ENCODE measurements at places on chromosomes 6 and 20.

DNA sequence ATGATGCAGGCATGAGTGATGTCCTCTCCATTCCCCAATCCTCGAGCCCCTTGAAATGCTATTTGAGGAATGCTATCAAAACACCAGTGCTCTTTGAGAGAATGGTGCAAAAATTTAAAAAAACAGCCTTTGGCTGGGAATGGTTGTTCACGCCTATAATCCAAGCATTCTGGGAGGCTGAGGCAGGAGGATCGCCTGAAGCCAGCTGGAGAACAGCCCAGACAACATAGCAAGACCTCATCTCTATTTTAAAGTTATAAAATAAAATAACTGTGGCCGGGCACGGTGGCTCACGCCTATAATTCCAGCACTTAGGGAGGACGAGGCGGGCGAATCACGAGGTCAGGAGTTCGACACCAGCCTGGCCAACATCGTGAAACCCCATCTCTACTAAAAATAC is 4.2 kb upstream of the VARS1 start:
- no peak for DNase-seq

DNA sequence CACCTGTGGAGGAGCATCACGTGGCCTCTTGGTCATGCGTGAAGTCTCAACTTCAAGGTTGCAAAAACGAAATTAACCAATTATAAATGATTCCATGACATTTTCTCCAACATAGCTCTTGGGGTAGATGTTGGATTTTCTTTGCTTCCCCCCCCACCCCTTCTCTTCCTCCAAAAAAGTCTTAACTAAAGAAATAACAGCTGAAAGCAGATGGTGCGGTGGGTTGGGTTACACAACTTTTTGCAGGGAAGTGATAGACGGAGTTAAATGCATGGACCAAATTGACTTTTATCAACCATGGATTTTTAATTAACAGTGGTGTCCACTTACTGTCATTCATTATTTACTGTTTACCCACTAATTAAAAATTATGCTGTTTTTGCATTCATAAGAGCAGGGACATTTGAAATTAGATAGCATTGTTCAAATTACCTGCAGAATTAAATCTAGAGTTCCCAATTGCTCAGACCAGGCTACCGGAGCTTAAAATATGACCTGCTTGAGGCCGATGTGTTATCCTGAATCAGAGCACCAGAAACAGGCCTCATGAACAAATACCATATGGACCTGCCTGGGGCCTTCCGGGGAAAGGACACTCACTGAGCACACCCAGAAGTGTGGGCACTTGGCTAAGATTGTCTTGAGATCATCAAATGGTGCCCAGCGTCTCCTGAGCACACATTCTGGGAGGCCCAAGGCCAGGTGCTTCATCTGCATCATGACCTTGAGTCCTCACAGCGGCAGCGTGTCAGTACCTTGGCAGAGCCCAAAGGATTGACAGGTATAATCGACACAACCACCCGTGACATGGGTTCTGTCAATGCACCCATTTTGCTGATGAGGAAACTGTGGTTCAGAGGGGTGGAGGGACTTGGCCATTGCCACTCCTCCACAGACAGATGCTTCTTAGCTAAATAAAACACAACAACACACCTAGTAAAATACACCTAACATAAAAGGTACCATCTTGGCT is 41.5 kb downstream of the APCDD1L start:
- no peak for DNase-seq

DNA sequence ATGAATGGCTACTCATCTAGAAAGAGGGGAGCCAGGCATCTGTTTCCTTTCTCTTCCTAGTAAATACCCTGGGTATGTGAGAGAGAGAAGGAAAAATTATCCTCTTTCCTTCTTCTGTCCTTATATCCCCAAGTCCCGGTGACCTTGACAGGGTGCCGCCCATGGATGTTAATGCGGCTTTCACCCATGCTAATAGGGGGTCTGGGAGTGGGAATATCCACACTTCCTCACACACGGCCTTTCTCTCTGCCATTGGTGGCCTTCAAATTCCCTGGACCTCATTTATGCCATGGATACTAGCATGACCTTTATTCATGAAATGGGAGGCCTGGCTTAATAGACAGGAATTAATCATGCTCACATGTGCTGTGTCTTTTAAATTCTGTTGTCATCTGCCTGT is 159.0 kb upstream of the NOX3 start:
- no peak for DNase-seq

GRCh38 chr20:56032251-56032650 is 26.9 kb upstream of the CBLN4 start:
- no peak for DNase-seq

DNA sequence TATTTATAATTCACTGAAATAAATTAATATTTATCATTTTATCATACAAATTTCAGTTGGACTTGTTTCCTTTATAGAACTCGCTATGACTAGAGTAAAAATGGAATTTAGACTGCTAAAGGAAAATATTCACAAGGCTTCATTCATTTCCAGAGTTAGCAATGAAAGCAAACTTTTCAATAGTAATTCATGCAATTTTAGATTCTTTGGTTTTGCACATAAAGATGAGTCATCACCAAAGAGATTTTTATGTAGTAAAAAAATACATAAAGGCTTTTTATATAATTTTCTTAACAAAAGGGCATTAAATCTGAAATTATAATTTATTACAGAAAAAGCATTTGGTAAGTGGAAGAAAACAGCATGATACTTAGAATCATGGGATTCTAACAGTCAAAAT is 37.2 kb upstream of the STXBP5 start:
- no peak for DNase-seq

DNA sequence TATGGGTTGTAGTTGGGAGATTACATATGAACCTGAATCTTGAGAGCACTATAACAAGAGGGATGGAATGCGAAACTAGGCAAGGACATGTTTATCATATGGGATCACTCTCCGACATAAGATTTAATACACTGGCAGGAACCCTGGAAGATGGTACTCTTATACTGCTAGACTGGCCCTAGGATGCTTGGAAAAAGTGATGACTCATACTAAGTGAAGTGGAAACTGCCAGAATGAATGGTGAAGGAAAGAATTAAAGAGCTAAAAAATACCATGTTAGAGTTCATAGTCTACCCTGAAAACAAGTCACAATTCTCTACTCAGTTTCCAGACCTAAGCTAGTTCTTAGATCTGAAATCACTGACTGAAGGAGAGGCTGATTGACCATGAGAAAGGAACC is 45.5 kb upstream of the THEMIS start:
- no peak for DNase-seq

DNA sequence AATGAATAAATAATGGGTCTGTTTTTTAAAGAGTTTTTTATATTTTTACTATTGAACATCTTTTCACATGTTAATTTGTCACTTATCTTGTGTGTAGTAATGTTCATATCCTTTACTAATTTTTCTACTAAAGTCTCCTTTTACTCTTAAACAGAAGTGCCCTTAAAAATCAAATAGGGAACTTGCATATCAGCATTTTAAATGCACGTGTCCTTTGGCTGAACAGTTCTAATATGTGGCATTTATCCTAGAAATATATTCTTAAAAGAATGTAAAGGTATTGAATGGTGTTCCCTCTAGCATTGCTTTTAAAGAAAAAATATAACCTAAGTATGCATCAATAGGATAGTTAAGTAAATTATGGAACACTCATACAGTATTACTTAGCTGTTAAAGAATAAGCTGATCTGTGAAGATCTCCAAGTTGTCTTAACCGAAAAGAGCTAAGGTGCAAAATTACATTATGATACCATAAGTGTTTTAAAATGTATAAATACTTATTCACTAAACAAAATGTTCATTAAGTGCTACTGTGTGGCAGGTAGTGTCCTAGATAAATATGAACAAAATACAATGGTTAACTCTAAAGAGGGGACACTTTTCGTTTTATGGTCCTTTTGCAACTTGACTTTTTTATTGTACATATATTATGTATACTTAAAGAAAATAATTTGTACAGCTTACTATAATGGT is 631 bp upstream of the PGBD1 start:
- DNase-seq, result no peak

GRCh38 chr6:20647585-20647984 is 113.3 kb downstream of the CDKAL1 start:
- DNase-seq, result no peak

- peak; percentile 54 for DNase-seq
Measured at GRCh38 chr6:132763269-132763668, 5.6 kb upstream of the VNN2 start.

- DNase-seq, result no peak
Measured at GRCh38 chr6:98970469-98970868, 22.7 kb upstream of the FBXL4 start.

Measured in naive thymus-derived CD8-positive, alpha-beta T cell (primary cell).